Activated naive CD4-positive, alpha-beta T cell treated with anti-CD3 and anti-CD28 coated beads, Interleukin-2, amount 50 U/mL, for 72 hours (primary cell): ENCODE measurements at places on chromosomes 2 and 18. TPM values are rescaled to one million over a fixed set of nuclear protein-coding genes. Genes with fewer than 3 reads are reported as not detected.

Gene RBM43
- total RNA-seq = 2.4 TPM

Gene ALK
- not detected for total RNA-seq

Gene MALL
- total RNA-seq = not detected

GRCh38 chr2:19879120-19879519, 22.7 kb downstream of the TTC32 start:
- no peak for DNase-seq

- DNase-seq = no peak
Observed at GRCh38 chr18:8044004-8044403, 476.9 kb downstream of the PTPRM start.

- no peak for DNase-seq
Observed at GRCh38 chr2:211477537-211478275, 921.3 kb downstream of the CPS1 start.
